CD4-positive, alpha-beta T cell treated with Interleukin-15 for 1 hour (primary cell): ENCODE measurements at places on chromosomes 1 and 21.

- DNase-seq: no peak
Observed at GRCh38 chr1:220922951-220923350, 43.7 kb downstream of the HLX start.

DNA sequence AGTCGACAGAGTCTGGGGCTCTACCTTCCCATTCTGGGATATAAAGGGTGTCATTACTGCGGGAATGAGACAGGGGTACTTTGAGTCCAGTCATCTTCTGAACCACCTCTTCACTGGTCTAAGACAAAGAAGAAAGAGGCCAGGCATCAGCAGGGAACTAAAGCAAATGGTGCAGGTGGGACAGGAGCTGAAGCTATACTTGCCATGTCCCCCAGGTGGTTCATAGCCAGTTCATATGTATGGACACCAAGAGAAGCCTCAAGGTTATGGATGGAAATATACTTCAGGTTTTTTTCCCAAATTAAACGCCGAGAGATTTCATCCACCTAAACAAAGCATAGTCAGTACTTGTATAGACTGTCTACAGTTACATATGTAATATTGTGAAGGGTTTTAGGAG, 2.2 kb downstream of the CTSK start:
- no peak for DNase-seq

DNA sequence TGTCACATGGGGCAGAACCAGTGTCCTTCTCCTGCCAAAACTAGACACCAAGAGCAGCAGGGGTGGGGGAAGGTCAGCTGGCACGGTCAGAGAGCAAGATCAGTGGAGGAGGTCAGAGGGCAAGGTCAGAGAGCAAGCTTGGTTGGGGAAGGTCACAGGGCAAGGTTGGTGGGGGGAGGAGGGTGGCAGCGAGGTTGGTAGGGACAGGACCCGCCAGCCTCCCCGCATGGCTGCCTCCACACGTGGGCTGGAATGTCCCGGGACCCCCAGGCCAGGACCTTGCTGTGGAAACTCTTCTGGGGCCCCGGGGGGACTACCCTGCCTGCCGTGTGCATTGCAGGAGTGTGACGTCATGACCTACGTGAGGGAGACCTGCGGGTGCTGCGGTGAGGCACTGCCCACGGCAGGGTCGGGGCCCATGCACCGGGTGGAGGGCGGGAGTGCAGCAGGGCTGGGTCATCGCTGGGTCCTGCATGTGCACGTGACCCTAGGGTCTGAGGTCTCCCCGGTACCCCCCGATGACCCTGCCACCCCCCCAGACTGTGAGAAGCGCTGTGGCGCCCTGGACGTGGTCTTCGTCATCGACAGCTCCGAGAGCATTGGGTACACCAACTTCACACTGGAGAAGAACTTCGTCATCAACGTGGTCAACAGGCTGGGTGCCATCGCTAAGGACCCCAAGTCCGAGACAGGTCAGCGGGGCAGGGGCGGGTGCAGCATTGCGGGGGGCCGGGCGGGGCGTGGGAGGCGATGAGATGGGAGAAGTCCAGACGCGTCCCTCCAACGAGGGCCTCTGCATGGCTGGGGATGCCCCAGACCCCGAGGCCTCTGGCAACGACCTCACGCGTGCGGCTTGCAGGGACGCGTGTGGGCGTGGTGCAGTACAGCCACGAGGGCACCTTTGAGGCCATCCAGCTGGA, 27.3 kb downstream of the COL6A2 start:
- DNase-seq: peak; percentile 11

DNA sequence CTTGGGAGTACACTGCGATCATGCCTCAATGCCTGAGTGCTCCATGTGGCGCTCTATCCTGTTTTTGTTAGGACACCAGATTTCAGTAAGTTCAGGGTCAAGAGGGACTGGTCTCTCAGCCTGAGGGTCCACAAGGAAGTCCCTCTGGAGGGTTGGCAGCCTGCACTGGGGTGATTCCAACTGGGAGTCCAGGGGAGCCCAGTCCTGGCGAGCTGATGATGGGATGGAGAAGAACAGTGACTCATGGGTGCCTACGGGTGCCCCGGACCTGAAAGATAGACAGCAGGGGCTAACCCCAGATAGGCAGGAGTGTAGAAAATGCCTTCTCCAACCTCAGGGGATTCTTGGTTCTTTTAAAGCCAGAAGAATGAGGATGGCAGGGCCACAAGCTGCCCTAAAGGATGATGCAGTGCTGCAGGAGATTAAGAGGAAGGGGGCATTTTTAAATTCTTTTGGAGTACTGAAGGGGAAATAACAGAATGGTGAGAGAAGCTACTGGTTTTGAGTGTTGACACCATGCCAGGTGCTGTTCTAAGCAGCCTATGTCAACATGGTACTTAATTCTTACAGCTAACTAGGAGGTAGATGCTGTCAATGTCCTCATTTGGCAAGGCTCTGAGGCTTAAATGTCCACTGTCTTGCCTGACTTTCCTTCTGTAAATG, 68.4 kb upstream of the TLR5 start:
- no peak for DNase-seq

GRCh38 chr1:47630346-47630745, 192.5 kb downstream of the FOXD2 start:
- no peak for DNase-seq

DNA sequence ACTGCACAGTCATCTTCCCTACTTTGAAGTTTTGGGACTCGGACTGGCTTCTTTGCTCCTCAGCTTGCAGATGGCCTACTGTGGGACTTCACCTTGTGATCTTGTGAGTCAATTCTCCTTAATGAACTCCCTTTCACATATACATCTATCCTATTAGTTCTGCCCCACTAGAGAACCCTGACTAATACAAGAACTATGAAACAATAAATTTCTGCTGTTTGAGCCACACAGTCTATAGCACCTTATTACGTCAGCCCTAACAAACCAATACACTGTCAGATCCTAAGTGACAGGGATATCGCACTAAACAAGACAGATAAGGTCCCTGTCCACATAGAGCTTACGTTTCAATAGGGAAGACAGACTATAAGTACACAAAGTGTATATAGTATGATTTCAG, 120.1 kb downstream of the PLPP3 start:
- no peak for DNase-seq

DNA sequence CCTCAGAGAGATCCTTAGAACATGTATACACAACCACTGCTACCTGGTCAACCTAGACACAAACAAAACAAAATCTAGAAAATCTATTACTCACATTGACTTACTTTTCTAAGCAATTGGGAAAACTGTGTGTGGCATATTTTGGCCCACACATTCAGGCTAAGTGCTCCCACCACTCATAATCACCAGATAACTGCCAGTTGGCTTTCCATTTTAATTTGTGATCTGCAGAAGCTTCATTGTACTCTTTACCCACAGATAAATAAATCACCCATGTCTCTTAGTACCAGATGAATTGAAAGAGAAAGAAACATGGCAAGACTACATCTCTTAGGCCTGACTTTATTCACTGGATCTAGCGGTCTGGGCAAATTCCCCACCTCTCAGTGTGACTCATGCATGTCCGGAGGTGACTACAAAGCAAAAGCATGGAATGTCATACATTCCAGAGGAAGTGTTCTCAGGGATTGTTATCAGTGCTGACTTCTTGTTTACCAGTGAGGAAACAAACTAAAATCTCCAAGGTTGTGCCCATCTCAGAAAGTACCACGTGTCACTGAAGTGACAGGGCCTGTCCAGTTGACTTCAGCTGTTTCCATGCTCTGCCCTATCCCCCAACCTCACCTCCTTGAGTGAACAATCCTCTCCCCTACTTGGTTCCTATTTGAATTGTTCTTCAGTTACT, 52.4 kb upstream of the BCL10 start:
- no peak for DNase-seq
